ENCODE measurements at places on chromosomes 7 and 10.

DNA sequence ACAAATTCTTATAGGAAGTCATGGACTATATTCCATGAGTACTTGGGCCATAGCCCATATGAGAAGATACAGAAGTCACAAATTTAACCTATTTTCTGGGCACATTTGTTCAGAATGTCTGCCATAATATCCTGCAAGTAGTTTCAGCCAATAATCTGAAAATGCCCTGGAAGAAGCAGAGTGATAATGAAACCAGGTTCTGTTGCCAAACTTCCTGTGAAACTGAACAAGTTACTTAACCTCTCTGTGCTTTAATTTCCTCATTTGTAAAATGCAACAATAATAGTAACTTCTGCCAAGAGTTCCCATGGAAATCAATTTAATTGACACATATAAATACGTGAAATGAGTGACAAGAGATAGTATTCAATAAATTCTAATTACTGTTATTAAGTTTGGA is 88.8 kb downstream of the SEMA3C start:
- no peak for DNase-seq

- no peak for DNase-seq
Observed at GRCh38 chr7:2873146-2873545, 29.0 kb upstream of the GNA12 start.

GRCh38 chr7:2558629-2559282 is at the start of gene IQCE:
IQCE (plus strand) TSS chr7:2558979; CDS start chr7:2559182, 203 bp downstream.
- peak; percentile 87 for DNase-seq

DNA sequence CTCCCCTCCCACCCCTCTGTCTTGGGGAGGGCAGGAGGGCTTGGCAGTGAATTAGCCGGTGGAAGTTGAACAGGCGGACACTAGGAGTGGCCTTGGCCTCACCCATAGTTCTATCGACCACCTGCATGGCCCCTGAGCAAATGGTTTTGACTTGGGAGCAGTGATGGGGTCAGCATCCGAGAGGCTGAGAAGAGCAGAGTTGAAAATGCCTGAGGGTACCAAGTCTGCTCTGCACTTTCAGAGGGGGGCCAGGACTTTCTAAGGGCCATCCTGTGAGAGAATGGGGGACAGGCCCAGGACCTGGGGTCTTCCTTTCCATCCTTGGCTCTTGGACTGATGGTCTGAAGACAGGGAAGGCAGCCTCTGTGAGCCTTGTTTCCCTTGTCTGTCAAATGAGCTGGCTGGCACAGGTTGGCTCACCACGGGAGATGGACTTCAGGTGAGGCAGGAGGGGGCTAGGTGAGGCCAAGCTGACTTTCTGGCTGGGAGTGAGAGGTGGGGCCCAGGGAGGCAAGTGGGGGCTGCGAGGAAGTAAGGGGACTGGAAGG is 29.4 kb downstream of the CDH23 start:
- DNase-seq, result no peak

DNA sequence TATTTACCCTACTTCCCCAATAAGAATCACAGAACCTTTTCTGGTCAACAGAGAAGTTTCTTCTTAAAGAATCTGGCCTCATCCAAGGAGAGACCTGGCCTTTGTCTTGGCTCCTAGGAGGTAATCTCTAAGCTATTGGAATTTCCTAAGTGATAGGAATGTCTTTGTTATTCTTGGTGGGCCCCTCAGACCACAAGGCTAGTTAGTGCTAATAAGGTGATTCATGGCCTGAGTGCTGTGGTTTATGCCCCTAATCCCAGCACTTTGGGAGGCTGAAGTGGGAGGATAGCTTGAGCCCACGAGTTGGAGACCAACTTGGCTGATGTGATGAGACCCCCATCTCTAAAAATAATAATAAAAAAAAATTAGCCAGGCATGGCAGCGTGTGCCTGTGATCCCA is 60.0 kb upstream of the CYP2C18 start:
- DNase-seq, result no peak

DNA sequence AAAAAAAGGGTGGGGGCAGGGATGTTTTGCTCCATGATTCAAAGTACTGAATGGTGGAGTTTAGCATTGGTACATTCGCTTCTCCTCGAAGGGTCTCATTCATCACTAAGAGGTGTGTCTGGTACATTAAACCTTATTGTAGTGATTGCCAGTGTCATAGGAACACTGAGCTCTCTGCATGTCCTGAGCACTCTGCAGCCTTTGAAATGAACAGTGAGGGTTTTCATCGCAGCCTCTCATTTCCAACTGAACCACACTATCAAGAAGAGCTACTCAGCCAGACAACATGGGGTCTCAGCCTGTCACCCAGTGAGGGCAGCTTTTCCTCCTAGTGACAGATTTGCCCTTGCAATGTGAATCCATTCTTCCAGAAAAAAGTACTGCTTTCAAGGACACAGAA is 7.6 kb upstream of the DEPP1 start:
- DNase-seq, result no peak

DNA sequence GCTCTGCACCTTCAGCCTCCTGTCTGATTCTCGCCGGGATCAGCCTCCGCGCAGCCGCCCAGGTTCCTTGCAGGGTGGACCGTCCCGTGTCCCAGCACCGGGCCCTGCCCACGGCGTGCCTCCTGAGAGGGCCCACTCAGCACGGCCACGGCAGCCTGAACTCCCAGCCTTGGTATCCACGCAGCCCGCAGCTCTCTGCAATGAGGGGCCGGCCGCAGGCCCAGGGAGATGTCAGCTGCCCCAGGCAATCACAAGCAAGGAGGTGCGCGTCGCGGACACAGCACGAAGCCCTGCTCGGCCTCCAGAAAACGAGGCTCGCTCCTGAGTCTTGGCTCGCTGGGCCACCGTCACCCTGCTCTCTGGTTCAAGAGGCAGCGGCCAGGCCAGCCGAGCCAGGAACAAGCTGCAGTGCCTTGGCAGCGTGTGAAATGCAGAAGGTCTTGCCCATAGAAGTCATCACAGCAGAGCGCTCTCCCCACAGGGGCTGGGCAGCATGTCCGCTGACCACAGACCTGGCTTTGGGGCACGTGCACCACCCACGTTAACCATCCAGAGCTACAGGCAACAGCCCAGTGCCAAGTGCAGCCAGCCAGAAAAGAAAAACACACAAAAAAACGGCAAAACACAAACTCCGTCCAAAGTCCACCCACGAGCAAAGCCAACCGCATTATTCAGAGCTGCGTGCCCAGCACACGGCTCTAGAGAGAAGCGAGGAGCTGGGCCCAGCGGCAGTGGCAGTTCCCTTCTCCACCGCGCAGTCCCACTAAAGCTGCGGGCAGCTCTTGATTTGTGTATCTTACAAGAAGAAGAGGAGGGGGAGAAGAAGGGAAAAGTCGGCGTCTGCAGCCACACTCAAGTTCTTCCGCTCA is 13.9 kb downstream of the GPER1 start:
- no peak for DNase-seq

- DNase-seq, result no peak
Observed at GRCh38 chr10:72784551-72785351, 92.8 kb downstream of the MCU start.

GRCh38 chr10:90319188-90319914 is 538.5 kb downstream of the HTR7 start:
- no peak for DNase-seq

- no peak for DNase-seq
Observed at GRCh38 chr7:51847461-51848134, 531.0 kb upstream of the COBL start.

DNA sequence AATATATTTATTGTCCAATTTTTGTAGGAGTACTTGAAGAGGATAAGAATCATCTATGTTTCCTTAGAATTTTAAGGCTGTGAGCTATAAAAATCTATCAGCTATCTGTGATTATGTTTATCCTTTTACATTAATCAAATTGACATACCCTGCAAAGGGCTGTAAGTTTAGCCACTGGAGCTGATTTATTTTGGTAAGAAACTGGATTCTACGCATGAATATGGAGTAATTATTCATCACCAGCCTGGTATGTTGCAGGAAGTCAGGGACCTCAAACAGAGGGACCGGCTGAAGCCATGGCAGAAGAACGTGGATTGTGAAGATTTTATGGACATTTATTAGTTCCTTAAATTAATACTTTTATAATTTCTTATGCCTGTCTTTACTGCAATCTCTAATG is 696.9 kb downstream of the DNAJB9 start:
- DNase-seq, result no peak

Data from Karpas-422 (cell line).